ENCODE measurements at places on chromosomes 13 and 19. TPM values are rescaled to one million over a fixed set of nuclear protein-coding genes. Genes with fewer than 3 reads are reported as not detected.
A peak's percentile ranks its signal among the peaks of the same experiment; 100 is the strongest.

DNA sequence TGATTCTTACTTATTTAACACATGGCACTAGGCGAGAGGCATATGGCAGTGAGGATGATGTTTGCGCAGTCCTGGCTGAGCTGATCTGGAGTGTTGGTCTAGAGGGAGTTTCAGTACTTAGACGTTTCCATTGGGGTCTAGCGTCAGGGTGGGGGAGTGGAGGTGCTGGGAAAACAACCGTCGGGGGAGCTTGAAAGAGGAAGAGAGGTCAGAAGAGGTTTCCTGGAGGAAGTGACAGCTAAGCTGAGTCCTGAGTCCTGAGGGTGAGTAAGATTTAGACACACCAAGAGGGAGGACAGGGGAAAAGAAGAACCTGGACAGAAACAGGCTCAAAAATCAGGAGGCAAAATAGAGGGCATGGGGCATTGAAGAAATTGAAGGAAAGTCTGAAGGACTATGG is 81.4 kb downstream of the ALOX5AP start:
- DNase-seq = no peak

DNA sequence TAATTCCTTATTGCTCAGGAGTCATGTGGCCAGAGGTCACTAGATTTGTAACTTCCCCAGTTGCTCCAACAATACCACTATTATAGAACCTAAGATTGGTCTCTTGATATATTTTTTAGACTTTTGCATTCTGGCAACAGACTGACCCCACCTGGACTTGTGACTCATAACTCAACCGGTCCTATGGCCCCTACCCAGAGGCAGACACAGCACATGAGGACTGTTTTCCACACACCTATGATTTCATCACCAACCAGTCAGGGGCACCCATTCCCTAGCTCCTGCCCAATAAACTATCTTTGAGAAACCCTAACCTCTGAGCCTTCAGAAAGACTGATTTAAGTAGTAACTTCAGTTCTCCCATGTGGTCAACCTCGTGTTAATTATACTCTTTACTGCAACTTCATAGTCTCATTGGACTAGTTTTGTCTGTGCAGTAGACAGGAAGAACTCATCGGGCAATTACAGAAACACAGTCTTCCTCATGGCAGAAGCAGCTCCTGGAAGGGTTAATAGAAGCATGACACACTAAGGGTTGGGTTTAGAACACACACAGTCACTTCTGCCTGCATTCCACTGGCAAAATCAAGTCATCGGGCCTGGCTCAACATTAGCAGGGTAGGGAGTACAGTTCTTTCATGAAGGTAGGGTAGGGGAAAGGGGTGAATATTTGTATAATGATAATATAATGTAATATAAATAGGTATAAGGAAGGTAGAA is 251.8 kb downstream of the UQCRFS1 start:
- no peak for DNase-seq

The ZNF550 gene
- total RNA-seq = 4.8 TPM

GRCh38 chr19:13965926-13966683 is 13.8 kb downstream of the DCAF15 start:
- no peak for DNase-seq

DNA sequence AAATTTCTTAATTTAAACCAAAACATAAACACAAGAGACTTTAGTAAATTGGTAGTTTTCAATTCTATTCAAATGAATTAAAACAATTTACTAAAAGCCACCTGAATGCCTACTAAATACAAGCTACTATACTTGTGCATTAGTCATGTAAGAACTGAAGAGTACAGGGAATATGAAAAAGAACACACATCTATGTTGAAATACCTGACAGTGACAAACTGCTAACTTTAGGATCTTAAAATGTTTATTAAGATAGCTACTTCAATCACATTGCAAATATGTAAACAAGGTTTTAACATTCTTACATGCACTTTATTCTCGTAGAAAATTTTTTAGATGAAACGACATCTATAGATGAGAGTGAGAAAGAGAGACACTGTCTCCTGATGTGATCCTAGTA is 4.1 kb downstream of the SPRYD7 start:
- no peak for DNase-seq

The CCL25 gene
- not detected for total RNA-seq

GRCh38 chr19:53545271-53546065 is 7.5 kb downstream of the ZNF331 start:
- no peak for DNase-seq

The INSL3 gene
- not detected for total RNA-seq

The FAM187B gene
- total RNA-seq = 0.17 TPM

DNA sequence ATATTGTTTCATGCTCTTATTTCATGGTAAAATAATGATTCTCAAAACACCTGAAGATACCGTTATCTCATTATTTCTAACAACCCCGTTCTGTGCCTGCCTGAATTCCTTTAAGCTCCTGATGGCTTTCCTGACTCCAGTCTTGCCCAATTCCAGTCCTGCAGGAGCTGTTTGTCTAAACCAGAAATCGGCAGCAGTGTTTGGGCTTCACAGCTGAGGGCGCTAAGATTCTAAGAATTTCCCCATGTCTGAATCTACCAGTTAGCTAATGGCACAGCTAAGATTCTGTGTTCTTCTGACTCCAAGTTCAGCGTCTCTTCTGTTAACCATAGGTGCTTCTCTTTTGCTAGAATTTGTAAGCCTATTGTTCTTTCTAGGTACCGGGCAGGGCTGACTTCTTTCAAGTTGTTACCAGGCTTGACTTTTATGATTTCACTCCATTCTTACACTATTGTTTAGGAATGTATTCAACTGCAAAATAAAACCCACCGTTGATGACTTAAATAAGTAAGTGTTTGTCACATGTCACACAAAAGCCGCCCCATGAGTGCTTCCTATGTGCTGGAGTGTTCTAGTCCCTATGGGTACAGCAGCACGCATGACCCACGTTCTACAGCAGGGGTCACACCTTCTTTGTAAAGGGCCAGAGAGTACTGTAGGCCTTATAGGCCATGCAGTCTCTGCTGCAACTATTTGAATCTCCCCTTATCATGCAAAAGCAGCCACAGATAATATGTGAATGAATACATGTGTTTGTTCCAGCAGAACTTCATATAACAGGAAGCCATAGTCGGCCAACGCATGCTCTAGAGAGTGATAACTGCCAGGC is 168.3 kb upstream of the RNF113B start:
- DNase-seq = no peak

DNA sequence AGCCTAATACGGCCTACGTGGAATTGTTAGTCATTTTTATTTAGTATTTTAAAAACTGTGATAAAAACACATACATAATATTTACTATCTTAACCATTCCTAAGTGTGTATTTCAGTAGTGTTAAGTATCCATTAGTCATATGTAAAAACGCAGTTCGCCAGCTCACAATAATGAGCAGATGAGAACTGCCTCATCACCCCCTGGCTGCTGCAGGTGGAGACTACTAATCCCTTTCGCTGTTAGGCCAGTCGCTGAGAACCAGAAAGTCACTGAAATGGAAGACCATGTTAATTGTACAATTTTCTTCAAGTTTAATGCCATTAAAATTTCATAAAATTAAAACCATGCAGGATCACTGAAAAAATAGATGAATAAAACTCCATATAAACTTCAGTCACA is 1.6 kb downstream of the ESD start:
- no peak for DNase-seq

GRCh38 chr13:92514420-92515125 is 712.0 kb upstream of the GPC6 start:
- DNase-seq = no peak

The EFNA2 gene
- total RNA-seq = 0.98 TPM

DNA sequence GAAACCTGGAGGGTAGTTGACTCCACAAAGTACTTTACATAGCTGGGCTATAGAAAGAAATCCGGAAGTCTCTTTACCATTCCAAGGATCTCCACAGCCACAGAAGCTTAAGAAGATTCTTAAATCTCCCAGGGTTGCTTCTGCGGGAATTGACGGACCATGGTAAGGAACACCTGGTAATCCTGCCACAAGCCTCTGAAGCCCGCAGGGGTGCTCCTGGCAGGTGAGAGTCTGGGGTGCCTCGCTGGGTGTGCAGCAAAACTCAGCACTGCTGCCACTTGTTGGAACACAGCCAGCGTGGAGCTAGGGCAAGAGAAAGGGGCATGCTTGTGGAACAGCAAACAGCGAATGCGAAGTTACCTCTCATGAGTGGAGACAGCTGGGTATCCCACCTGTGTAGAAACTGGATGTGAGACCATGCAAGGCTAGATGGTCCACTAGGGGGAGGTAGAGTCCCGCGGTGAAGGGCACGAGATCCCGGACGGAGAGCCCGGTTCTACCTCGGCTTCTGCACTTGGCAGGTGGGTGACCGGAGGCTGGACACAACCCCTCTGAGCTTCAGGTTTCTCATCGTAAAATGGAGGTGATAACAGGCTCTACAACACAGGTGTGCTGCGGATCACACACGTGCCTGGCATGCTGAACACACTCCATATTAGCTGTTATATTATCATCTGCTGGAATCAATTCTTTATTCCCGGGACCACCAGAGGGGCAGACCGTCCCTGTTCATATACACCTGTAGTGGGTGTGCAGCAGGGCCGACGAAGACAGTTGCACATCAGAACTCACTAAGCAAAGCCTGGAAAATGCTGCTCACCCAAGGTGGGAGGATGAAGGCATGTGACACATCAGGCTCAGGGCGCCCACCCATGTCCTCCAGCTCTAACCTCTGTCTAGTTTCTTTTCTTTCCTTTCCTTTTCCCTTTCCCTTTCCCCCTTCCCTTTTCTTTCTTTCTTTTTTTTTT is 24.1 kb upstream of the UBAC2 start:
- peak; percentile 84 for DNase-seq

DNA sequence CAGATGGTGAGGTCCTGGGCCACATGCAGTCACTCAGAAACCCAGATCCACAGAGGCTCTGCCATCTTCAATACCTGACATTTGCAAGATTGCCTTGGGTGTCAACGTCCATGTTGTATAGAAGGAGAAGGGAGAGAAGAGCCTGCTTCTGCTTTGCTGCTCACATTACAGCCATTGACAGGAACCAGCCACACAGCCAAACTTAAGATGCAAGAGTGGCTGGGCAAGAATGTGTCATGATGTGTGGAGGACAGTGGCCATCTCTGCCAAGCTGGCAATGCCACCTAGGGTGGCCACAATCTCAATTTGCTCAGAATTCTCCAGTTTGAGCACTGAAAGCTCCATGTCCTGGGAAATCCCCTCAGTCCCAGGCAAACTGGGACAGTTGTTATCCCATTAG is 25.9 kb upstream of the SERPINE3 start:
- DNase-seq = no peak

The SERPINE3 gene
- total RNA-seq = not detected

DNA sequence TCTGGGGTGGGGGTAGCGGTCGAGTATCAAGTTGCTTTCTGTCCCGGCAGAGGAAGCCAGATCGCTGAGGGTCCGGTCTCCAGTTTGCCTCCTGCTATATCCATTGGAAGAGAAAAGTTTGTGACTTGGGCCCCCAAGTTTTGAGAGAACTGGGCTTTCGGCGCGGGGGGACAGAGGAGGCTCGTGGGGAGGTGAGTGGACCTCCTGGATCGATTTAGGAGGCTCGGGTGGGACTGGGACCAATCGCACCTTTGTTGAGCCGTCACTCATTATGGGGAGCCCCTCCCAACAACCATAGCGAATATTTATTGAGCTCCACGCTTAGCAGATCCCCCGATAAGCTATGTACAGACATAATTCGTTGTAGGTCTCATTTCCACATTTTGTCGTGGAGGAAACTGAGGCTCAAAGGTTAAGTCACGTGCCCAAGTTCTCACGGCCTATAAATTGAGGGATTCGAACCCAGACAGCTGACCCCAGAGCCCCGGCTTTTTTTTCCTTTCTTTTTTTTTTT is 909 bp downstream of the RFXANK start:
- DNase-seq = no peak

DNA sequence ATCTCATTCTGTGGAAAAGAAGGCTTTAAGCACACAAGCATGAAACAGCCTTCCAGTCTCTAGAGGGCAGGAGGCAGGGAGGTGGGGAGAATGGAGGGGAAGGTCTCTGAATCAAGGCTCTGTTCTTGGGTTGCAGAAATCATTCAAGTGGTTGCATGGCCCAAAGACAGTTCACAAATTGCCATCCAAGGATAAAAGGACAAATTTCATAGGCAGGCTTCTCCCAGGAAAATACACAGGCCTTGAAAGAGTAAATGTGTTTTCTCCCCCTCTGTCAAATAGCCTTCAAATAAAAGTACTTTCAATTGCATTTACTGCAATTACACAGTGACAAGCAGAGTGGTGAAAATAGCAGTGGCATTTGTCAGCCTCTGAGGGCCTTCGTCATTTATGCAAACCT is 450.8 kb downstream of the DCT start:
- no peak for DNase-seq

The FGF22 gene
- total RNA-seq = not detected

Data from liver (tissue), 10 donors.